ENCODE measurements at places on chromosomes 11 and 22.

GRCh38 chr11:16171882-16172281 is 184.5 kb downstream of the SOX6 start:
- no peak for DNase-seq

DNA sequence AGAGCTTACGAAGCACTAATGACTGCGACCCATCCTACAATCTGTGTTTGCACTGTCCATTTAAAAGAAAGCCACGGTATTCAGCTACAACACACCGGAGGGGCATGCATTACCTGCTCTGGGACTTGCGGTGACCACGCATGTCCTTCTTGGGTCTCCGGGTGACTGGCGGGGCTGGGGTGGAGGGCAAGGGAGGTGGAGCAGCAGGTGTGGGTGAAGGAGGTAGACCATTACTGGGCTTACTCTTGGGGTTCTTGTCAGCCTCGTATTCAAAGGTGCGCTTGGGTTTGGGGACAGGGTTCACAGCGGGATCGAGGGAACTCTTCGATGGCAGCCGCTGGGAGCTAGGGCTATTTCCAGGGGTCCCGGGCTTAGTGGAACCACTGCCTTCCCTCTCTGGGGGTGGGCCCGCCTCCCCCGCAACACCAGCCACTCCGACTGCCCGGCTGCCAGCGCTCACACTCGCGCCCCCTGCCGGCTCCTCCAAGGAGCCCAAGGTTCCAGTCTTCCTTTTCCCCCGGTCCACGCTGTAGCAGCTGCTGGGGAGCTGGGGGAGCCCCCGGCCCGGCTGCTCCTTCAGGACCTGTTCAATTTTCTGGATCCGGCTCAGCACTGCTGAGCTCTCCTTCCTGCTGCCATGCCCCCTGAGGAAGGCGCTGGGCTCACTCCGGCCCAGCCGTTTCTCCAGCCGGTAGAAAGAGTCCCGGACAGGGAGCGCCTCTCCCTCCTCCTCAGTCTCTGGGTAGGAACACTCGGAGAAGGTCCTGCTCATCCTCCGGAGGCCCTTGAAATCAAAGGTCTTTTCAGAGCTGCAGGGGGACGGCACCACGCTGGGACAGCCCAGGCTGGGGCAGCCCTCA is 47.5 kb downstream of the RPL27A start:
- DNase-seq = no peak

DNA sequence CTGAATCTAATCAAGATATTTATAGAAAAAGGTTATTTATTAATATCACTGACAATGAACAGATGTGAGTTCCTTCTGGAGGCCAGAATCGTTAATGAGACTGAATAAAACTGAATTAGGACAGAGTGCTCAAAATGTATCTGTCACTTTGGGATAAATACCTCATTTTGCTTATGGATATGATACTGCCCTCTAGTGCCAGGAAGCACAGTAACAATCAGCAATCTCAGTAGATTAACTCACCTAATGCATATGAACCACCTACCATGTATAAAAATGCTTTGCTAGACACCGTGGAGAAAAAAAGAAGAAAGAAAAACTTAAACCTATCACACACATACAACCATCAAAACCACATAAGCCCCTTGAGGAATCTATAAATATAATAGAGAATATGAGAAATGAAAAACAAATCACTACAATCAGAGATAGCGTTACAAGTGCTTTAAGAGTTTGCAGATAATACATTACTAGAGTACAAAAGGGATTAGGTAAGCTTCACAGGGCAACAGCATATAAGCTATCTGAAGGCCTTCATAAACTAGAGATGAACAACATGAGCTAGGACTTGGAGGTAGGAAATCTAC is 117.4 kb downstream of the SGSM3 start:
- DNase-seq = no peak

DNA sequence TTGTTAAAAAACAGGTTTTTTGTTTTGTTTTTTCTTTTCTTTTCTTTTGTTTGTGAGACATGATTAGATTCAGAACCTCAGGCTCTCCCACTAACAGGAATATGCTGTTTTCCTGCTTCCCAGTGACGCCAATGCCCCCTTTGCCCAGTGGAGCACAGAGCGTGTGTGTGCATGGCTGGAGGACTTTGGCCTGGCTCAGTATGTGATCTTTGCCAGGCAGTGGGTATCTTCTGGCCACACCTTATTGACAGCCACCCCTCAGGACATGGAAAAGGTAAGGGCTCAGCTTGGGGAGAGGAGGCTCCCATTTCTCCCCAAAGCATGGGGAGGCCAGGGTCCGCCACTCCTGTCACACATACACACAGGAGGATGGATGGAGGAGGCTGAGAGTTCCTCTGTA is 25.0 kb downstream of the CYB5R2 start:
- peak; percentile 40 for DNase-seq

GRCh38 chr11:132115454-132115853 is 745.0 kb downstream of the NTM start:
- no peak for DNase-seq

GRCh38 chr11:132846075-132846474 is 686.2 kb downstream of the OPCML start:
- DNase-seq = no peak

DNA sequence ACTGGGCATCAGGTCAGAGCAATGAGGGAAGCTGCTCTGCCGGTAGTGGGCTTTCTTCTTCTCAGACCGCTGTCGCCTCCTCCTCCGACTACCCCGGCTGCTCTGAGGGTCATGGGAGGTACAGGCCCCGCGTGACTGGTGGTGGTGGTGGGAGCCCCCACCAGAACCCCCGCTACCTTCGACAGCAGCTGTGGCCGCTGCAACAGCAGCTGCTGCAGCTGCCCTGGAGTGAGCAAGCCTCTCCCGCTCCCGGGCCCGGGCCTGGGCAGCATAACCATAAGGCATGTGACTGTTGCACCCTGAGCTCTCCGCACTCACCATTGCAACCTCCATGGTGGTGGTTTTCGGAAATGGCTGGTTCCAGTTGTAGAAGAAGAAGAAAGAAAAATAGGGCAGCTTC is 4.5 kb downstream of the KCNA4 start:
- DNase-seq = no peak

Measured in ascending aorta (tissue), 2 donors.